Activated CD4-positive, alpha-beta T cell treated with anti-CD3 and anti-CD28 coated beads for 48 hours (primary cell): ENCODE measurements at places on chromosomes 11 and 22.

- no peak for DNase-seq
Measured at GRCh38 chr22:24325105-24325757, 54.6 kb downstream of the SPECC1L start.

GRCh38 chr11:112809429-112809828 lies 151.8 kb upstream of the NCAM1 start:
- DNase-seq = no peak

GRCh38 chr11:9493492-9493891 lies 32.7 kb downstream of the ZNF143 start:
- DNase-seq = no peak

DNA sequence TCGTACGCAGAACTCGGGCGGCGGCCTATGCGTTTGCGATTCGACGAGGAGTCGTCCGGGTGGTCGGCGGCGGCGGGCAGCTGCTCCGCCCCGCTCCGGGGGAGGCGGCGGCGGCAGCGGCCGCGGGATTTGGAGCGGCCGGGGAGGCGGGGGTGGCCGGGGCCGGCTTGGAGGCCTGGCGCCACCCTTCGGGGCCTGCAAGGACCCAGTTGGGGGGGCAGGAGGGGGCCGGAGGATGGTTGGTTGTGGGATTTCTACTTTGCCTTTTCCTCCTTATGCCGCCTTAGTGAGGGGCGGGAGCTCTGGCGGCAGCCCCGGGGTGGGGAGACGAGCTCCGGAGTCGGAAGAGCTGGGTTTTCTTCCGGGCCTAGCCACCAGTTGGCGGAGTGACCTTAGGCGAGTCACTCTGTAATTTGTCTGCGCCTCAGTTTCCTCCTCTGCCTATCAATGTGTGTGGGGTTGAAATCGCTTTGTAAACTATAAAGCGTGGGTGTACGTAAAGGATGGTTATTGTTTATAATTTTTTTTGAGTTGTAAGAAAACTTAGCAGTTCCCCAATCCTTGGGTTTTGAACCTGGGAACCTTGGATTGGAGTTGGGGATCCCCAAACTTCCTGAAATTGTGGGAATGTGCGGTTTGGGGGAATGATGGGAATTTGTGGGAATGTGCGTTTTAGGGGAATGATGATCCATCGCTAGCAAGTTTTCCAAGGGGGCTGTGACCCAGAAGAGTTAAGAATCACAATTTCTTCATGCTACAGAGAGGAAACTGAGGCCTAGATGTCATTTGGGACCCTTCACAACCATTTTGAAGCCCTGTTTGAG lies 679 bp downstream of the TUG1 start:
- peak; percentile 51 for DNase-seq

DNA sequence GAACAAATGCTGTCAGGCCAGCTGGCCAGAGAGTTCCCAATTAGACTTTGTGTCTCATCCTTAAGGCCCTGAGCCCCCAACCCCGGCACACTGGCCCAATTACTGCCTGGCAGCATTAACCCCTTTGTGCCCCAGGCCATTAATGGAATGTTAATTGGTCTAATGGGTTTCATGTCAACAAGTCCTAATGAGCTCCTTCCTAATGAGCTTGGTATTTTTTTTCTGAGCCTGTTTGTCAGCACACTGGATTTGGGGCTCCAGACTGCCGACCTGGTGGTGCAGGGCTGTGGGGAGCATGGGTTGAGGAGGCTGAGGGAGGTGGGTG lies 148.8 kb downstream of the FEZ1 start:
- DNase-seq = no peak

GRCh38 chr11:10350334-10350733 lies 45.5 kb downstream of the ADM start:
- no peak for DNase-seq

DNA sequence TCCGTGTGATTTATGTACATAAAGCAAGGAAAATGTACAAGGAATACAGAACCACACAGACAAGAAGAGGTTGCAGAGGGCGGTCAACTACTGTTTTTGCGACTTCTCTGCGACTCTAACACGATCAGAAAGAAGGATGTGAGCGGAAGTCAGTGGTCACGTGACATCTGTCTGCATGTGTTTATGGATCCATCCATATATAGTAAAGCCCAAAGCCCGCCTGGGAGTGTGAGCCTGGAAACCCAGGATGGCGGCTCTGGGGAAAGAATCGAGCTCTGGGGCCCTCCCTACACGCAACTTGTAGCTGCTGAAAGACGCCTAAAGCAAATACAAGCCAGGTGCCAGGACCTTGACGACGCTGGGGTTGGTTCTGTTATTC lies 8.8 kb downstream of the OSBPL5 start:
- no peak for DNase-seq

DNA sequence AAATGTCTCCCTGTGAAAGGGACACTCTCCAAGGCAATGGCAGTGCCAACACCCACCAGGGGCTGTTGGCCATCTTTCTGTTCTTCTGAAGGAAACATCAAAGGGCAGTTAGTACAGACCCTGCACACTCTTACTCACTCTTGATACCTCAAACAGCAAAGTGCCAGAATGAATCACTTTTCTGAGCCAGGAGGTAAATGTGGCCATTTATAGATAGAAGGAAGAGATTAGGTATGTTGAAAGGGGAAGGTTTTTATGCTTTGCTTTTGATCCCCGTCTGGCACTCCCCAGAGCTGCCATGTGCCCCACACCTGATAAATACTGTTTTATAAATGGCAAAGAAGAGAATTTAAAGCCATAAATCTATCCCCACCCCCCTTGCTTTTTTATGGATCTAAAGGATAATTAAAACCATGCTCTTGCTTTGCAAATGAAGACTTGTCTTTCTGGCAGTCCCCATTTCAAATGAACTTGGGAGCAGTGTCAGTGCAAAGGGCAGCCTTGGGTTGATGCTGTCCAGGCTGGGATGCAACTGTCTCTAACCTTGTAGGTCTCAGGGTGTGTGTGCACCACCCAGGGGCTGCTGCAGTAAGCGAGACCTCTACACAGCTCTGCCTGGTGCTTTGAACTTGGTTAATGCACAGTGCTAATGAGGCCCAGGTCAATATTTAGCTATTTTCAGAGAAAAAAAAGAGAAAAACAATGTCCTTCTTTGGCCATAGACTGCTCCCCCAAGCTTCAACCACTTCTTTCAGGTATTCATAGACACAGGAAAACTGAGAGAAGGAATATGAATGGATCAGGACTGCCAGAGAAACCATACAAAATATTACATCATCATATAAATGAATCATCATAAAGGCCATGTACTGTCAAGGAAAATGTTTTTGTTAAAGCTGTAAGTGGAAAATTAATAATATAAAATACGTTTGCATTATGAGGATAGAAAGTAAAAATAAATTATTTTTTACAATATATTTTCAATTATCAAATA lies 207.5 kb downstream of the ETS1 start:
- DNase-seq = peak; percentile 53

DNA sequence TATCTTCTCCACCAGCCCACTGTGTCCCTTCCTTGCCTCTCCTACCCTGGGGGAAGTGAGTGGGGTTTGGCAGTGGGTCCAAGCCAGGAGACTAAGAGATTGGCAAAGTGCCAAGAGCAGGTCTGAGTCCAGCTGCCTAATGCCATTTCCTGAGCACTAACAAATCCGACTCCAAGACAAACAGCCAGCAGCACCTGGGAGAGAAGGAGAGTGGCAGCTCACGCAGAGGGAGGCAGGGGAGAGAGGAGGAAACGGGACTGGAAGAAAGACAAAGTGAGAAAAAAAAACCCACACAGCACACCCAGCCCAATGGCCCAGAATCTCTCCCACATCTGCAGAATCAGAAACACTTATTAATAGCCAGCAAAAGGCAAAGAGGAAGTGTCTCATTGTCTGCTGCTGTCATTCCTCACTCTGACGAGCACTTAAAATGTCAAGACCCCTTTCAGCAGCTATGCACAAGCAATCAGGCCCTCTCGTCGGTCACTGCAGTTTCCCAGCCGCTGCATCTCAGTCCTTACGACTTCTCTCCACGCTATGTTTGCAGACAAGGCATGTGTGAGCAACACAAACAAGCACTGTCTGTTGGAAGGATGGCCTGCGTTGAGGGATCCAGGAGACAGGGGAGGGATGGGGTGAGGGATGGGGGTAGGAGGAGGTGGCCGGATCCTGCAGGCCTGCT lies 558.4 kb upstream of the CADM1 start:
- no peak for DNase-seq

- no peak for DNase-seq
Measured at GRCh38 chr11:22900764-22901486, 40.7 kb upstream of the CCDC179 start.

DNA sequence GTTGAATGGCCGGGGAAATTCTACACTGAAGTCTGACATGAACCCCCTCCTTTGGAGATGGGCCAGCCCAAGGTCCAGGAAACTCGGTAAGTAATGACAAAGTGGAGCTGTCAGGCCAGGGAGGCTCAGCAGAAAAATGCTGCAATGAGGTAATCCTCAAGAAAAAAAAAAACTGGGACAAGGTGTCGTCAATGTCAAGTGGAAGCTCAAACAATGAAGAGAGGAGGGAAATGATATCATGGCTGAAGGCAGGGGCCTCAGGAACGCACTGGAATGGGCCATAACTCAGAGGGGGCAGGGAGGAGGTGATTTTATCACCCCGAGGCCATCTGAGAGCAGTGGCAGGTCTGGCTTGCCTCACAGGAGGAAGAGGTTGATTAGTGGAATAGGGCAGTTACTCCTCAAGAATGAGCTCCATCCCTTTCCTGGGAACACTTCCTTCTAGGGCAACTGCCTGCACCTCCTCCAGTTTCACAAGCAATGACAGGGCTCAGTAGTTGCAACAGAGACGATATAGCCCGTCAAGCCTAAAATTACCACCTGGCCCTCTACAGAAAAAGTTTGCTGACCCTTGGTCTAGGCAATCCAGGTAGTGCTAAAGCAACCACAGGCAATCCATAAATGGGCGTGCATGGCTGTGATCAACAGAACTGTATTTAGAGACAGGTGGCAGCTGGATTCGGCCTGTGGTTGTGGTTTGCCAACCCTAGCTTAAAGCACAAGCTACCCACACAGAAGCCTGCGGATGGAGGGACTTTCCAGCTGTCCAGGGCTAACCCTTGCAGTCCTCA lies 65.2 kb downstream of the FBXO7 start:
- DNase-seq = no peak

DNA sequence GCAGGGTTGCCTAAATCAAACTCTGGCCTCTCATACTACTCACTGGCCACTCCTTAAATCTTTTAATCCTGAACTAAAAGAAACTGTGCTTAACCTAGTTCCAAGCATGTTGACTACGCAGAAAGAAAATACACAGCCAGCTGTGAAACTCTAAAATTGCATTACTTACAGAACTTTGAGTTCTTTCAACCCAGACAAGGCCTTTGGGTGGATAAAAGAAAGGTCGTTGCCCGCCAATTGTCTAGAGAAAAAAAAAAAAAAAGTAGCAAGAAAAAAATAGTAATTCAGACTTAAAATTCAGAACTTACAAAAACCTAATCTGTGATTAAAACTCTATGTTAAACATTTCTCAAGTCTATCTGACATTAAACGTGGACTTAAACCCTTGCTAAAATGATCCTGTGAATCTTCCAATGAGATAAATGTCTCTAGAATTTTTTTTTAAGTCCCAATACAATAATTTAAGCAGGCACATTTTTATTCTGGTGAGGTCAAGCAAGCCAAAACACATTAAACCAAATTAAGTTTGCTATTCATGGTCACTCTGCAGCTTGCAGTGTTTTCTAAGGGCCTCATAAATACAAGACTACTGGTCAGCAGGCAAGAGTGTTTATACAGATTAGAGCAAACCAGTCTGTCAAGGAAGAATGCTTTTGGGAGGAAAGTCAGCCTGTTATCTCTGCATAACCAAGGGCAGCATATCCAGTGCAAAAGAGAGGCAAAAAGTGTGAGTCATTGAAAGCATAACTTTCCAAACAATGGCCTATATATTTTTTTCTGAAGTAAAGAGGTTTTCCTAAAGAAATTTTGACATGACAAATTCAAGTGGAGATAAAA lies 29.5 kb upstream of the CCDC34 start:
- DNase-seq = no peak

DNA sequence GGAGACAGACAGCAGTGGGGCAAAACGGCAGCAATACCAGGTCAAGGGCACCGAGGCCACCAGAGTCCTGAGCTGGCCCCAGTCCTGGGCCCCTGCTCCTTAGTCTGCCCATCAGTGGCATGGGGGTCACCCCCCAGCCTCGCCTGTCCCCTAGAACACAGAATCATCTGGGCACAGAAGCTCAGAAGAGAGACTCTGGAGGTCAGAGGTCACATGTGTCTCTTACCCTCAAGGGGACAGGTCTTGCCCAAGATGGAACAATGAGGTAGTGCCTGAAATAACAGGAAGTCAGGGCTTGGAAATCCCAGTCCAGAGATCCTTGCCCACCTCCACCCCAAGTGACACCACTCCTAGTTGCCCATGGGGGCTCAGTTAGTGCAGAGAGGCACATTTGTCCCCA lies 20.6 kb downstream of the PDE2A start:
- DNase-seq = no peak

GRCh38 chr11:72581067-72581466 lies 93.2 kb downstream of the PDE2A start:
- DNase-seq = no peak

GRCh38 chr11:75795276-75796090 lies 19.5 kb upstream of the UVRAG start:
- DNase-seq = no peak

GRCh38 chr11:33214187-33214586 lies 43.0 kb upstream of the HIPK3 start:
- no peak for DNase-seq

- no peak for DNase-seq
Measured at GRCh38 chr11:69001243-69002081, 11.6 kb downstream of the MRGPRF start.

DNA sequence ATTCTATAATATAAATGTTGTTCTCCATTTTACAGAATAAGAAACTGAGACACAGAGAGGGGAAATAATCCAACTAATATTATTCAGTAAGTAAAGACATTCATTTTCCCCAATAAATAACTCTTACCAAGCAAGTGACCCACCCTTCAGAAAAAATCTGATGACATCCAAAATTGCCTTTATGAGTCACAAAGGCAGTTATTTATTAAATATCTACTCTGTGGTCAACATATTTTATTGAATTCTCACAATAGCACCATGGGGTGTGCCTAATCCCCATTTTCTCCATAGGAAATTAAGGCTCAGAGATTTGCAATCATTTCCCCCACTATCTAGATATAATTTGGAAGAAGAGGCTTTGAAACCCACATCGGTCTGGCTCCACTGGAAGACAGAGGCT lies 161.5 kb upstream of the ISX start:
- no peak for DNase-seq

DNA sequence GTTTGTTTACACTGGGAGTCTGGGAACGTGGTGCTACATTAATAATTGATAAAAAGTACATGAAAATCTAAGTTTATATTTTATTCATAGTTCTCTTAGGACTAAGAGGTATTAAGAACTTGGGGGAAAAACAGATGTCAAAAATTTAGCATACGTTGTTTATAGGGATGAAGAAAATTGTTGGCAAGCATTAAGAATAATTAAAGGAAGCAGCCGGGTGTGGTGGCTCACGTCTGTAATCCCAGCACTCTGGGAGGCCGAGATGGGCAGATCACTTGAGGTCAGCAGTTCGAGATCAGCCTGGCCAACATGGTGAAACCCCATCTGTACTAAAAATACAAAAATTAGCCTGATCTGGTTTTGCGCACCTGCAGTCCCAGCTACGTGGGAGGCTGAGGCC lies 60.7 kb upstream of the ADORA2A start:
- no peak for DNase-seq

GRCh38 chr11:72243173-72244059 lies 560 bp downstream of the PHOX2A start:
- DNase-seq = no peak
